Activated T-helper 1 cell treated with anti-CD3 and anti-CD28 coated beads, Interleukin-2, amount 50 U/mL, for 16 hours (primary cell): ENCODE measurements at places on chromosomes 4 and X.

DNA sequence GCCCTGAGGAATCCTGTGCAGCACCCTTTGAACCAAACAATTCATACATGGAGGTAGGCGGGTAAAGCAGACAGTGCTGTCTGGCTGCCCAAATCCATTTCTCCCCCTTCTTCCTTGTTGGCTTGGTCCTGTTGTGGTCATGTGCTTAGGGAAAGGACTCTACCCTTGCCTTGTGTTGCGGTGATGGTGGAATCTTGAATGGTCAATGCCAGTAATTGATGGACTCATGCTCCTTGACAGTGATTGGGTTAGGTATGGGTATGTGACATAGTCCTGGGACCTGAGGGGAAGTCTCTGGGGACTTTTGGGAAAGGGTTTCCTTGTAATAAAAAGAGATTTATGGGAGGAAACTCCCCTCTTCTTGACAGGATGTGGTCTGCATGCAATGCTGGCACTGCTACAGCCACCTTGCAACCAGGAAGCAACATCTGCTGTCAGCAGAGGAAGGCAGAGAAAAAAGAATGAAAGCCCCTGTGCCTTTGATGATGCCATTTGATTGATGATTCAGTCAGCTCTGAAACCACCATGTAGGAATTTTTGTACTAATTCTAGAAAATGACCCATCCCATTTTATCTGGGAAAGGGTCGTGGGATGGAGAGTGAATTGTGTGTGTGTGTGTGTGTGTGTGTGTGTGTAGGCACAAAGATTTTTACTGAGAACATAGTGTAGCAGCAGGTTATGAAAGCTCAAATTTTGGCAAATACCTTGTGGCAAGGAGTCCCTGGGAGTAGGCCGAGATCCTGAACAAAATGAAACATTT, 30.0 kb upstream of the HUWE1 start:
- DNase-seq = peak; percentile 32

DNA sequence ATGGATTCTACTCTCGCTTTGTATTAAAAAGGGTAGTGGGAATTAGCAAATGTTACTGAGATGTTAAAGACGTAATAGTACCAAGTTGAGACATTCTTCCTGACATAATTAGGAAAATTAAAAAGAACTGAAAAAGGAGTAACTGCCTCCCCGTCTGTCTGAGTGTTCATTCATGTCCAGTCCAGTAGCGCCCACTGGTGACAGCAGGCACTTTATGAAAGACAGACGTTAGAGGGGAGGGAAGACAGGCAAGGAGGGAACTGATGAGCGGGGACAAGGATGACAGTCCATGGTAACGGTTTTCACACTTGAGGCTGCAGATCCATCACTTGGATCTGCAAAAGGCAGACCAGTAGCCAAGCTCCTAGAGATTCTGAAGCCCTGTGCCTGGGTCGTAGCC, 326.7 kb downstream of the STK32B start:
- no peak for DNase-seq

- DNase-seq = no peak
Measured at GRCh38 chr4:37793562-37793961, 32.9 kb upstream of the PGM2 start.

GRCh38 chr4:10532155-10532554, 74.9 kb upstream of the ZNF518B start:
- no peak for DNase-seq

- DNase-seq = no peak
Measured at GRCh38 chrX:100217547-100217946, 192.5 kb downstream of the PCDH19 start.

DNA sequence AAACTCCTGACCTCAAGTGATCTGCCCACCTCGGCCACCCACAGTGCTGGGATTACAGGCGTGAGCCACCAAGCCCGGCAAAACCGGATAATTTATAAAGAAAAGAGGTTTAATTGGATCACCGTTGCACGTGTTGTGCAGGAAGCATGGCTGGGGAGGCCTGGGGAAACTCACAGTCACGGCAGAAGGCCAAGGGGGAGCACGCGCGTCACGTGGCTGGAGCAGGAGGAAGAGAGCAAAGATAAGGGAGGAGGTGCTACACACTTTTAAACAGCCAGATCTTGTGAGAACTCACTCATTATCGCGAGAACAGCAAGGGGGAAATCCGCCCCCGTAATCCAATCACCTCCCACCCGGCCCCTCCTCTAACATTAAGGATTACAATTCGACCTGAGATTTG, 177.9 kb upstream of the TENM3 start:
- DNase-seq = no peak
